ENCODE measurements at places on chromosomes 16 and 17. TPM values are rescaled to one million over a fixed set of nuclear protein-coding genes. Genes with fewer than 3 reads are reported as not detected.

PRSS36 gene
- total RNA-seq = 0.31 TPM

TMC5 gene
- 0.31 TPM for total RNA-seq

TMEM107 gene
- total RNA-seq = 17.5 TPM

CD68 gene
- 1.6 TPM for total RNA-seq

MARVELD3 gene
- not detected for total RNA-seq

ALDH3A1 gene
- not detected for total RNA-seq

THAP11 gene
- total RNA-seq = 25.7 TPM

KRT25 gene
- not detected for total RNA-seq

KRT31 gene
- 0.94 TPM for total RNA-seq

AKAP1 gene
- 36.3 TPM for total RNA-seq
